A549 (cell line): ENCODE measurements at places on chromosomes 6 and 20. TPM values are rescaled to one million over a fixed set of nuclear protein-coding genes. Genes with fewer than 3 reads are reported as not detected.

The PHF10 gene
- polyA plus RNA-seq = 21.9 to 23.3 TPM (median 22.6 TPM) in 3 replicates

DNA sequence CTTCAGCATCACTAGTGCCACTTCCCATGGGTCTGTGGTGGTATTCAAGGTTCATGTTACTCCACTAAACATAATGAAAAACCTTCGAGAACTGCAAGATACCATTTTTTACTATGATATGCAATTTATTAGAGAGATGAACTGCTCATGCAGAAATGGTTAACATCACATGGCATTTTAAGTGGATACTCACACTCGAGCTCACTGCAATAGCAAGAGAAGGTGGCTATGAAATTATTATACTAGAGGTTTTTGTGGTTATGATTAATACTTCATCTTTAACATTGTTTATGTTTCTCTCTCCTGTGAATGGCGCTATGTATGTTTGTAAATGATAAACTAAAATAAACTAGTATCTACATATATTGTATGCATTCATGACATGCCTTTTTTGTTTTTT, 35.1 kb downstream of the SCAF8 start:
- no peak for DNase-seq

- DNase-seq = no peak
Measured at GRCh38 chr20:10469056-10469455, 34.0 kb downstream of the SLX4IP start.

DNA sequence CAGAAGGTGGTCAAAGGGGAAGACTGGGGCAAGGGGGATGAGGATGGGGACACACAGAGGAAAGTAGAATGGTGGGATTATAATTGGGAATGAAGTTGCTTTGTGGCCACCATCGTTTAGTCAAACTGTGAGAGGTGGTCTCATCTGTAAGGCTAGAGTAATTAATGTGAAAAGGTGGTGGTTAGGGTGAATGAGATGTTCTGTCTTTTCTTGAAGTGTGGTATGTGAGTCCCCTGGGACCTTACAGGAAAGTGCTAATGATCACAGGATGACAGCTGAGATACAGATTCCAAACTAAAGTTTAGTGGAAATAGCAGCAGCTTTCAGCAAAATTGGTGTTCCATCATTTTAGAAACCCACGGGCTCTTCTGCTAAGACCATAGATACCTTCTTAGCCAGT, 10.7 kb downstream of the ZFAND3 start:
- no peak for DNase-seq

DNA sequence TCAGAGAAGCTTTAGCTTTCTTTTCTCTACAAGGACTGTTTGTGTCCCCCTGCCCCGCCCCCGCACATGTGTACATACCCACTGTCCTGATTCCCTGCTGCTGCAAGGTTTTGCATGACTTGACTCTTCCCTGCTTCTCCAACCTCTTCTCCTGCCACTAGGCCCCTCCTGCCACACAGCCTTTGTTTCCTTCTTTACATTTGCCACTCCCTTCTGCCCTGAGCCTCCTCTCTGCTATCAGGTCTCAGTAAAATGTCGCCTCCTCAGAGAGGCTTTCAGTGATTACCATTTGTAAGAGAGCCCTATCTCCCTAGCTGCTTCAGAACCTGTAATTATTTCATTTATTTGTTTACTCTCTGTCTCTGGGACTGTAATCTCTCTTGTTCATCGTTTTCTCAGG, 56.4 kb upstream of the VSTM2L start:
- DNase-seq = no peak

DNA sequence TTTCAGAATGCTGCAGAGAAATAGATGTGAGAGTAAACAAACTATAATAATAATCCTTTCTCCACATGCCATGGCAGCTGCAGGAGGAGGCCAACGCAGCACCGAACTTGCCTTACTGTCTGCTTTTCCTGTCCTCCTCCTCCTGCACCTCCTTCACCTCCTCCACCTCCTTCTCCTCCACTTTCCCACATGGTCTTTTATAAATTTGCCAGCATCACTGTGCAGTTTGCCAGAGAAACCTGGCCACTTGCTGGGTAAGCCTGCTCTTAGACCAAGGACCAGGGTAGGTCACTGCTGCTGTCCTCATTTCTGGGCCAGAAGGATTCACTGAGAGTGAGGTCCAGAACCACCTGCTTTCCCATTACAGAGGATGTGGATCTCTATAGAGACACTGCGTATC, 8.7 kb downstream of the SGK1 start:
- DNase-seq = no peak

DNA sequence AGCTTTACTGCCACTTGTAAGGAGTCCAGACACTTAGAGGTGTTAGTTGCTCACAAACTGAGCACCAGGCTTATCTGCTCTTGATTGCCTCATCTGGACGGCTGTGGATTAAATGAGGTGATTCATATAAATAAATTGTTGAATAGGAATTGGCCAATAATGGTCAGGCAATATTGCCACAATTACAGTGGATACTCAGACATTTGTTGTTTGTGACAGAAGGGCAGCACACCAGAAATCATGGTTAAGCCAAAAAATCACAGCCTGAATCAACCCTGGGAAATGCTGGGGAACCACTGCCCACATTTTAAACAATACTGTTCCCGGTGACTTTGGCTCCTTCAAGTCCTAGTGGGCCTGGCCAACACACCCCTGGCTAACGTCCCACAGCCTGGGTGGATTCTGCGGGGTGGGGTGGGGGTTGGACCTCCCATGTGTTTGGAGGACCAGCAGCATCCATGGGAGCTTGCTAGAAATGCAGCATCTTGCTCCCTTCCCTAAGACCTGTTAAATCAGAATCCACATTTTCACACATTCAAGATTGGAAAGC, 29.5 kb upstream of the SPDEF start:
- no peak for DNase-seq

DNA sequence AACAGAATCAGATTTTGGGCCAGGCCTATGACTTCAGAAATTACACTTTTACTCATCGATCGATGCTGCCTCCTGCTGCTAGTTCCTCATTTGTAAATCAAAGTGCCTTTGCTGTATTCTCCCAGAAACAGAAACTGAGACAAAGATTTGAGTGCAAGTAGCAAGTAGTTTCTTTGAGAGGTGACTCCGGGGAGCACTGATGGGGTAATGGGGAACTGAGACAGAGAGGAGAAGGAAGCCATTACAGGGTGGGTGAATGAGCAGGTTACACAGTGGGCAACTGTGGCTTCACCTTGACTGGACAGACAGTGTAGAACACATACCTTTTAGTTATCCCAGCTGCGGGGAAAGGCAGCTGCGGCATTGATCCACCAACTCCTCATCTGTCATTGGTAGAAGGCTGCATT, 9.7 kb upstream of the CD40 start:
- no peak for DNase-seq

GRCh38 chr20:57592263-57593092, 27.7 kb downstream of the ZBP1 start:
- no peak for DNase-seq

DNA sequence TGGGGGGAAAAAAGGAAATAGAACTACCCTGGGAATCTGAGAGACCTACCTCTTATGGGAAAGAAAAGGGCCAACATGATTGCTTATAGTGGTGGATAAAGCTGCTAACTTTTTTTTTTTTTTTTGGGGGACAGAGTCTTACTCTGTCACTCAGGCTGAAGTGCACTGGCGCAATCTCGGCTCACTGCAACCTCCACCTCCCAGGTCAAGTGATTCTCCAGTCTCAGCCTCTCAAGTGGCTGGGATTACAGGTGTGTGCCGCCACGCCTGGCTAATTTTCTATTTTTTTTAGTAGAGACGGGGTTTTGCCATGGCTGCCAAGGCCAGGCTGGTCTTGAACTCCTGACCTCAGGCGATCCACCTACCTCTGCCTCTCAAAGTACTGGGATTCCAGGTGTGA, 39.5 kb upstream of the TBC1D22B start:
- DNase-seq = no peak
